ENCODE measurements at places on chromosomes 1 and 21.

DNA sequence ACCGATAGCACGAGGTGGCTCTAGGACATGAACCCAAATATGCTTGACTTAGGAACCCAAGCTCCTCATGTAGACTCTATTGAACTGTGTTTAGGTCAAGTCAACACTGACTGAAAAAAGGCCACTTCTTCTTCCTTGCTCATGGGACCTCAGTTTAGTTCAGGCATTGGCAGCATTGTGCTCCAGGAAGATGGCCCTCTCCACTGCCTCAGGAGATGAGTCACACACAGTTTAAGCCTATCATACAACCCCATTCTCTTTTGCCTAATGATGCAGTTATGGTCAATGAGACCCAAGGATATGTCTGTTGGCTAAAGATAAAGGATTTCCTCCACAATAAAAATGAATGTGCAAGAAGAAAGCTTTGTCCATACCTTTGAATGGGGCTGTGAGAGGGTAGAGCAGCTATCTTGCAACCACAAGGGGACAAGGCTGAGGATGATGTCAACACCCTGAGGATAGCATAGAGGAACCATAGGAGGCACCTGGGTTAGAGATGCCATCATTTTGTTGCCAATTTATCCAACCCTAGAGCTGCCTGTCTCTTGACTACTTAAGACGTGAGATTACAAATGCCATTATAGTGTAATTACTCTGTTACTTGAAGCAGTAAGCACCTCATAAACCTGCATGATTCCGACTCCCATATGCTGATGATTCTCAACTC lies 3.0 kb upstream of the TRIM63 start:
- no peak for DNase-seq

DNA sequence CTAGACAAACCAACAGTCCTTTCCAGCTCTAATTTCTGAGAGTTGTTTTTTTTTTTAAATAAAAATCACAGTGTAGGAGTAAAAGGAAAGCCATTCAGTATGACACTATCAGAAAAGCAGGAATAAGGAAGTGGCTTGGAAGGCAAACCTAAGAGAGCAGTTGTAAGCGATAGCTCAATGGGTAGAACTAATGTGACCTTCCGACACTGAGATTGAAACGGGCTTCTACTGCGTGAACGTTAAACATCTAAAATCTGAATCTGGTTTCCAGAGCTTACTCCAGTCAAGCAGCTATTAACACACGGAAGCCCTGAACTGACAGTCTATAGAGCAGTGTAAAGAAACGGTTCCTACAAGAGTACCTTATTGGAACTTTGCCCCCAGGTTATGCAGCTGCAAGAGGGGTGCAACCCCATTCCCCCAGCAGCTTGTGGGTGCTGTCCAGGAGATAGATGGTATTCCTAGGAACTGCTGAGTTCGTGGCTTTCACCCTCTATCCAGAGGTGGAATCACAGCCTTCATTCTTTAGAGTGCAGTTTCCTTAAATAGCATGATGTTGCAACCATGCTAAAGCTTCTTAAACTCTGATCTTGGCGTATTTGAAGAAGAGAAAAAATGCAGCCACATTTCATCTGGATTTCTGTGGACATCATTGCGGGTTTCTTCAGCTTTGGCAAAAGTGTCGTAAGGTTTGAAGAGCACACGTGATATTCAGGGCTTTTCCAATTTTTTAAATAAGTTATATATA lies 3.3 kb upstream of the IRF2BP2 start:
- no peak for DNase-seq

DNA sequence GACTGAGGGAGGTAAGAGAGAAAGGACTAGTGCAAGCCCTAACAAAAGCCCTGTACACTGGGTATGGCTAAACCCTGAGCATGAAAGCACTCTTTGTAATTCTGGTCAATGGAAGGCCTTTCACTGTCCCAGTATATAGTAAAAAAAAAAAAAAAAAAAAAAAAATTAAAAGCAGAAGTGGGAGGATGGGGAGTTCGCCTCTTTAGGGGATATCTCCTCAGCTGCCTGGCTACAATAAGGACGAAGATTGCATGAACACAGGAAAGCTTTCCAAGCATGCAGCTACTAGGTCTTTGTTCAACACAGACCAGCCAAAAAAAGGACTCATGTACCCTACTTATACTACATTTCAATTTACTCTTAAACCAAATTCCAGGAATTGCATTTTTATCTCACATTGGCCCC lies 59.1 kb downstream of the EIF4G3 start:
- DNase-seq, result no peak

GRCh38 chr1:219555806-219556205 lies 57.1 kb downstream of the ZC3H11B start:
- DNase-seq, result no peak

- DNase-seq, result no peak
These were observed 19.5 kb upstream of the PADI1 start for GRCh38 chr1:17185485-17185860.
